ENCODE measurements at places on chromosomes 5 and 9. TPM values are rescaled to one million over a fixed set of nuclear protein-coding genes. Genes with fewer than 3 reads are reported as not detected.

IFNA2 gene
- not detected for total RNA-seq

DNA sequence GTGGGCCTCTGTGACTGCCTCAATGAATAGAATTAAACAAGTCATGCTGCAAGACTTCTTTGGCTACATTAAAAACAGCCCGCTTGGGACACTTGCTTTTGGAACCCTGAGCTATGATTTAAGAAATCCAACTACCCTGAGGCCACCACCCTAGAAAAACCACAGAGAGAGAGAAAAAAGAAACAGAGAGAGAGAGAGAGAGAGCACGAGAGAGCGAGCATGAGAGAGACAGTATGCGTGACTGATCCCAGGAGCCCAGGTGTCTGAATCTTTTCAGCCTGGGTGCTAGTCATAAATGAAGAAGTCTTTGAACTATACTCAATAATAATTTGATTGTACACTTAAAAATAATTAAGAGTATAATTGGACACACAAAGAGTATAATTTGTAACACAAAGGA lies 123.1 kb upstream of the FREM1 start:
- DNase-seq: no peak

FGF1 gene
- 7.9 TPM for total RNA-seq

DNA sequence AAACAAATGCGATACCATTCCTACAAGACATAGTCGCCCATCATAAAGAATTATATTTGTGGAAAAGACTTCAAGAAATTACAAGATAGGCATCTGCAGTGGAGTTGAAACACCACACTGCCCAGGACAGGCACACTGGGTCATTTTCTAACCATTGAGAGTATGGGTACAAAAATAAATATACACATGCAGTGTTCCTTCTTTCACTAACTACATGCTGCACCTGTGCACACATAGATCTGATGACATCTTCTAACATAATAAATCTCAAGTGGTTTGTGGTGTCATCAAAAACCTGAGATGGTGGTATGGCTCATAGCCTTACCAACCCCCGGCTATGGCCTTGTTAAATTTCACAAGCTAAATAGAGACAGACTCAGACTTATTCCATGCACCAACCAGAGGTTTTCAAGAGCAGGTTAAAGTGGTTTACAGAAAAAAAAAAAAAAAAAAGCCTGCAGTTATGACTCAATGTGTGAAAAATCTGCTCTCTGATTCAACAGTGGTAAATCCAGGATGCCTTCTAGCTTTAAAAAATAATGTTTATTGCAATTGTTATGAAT lies 12.4 kb upstream of the NFIB start:
- peak; percentile 92 for DNase-seq

DNA sequence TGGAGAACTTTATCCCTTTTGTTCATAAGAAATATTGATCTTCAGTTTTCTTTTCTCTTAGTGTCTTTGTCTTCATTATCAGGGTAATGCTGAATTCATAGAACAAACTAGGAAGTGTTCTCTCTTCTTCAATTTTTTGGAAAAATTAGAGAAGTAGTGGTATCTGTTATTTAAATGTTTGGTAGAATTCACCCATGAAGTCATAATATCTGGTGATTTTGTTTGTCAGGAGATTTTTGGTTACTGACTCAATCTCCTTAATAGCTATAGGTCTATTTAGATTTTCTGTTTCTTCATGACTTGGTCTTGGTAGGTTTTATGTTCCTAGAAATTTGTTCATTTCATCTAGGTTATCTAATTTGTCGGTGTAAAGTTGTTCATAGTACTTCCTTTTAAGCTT lies 45.4 kb upstream of the STARD4 start:
- DNase-seq: no peak

GRCh38 chr5:42228279-42228678 lies 195.0 kb upstream of the GHR start:
- no peak for DNase-seq

GRCh38 chr9:87569008-87569509 lies 71.4 kb downstream of the DAPK1 start:
- no peak for DNase-seq

GRCh38 chr9:35112257-35113020 lies 3.2 kb downstream of the ATOSB start:
- peak; percentile 63 for DNase-seq

- DNase-seq: peak; percentile 75
These were observed 46.2 kb upstream of the DENND4C start for GRCh38 chr9:19184144-19184917.

TLR4 gene
- 71.3 TPM for total RNA-seq

PCDHGA11 gene
- 1.5 TPM for total RNA-seq

DNA sequence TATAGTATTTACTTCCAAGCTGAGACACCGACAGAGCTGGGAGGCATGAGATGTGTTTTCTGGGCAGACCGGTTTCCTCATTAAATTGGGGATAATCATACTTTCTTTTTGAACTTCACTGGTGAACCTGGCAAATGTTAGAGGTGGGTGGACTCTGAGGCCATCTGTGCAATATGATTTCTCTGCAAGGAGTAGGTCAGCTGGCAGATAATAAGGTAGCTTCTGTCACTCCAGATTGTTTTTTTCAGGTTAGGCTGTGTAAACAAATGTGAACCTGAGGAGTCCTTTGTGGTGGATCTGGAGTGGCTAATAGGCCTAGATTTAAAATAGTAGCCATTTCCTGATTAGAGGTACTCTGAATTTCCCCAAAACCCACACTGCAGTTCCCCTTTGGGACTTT lies 75.4 kb upstream of the S1PR3 start:
- no peak for DNase-seq

- no peak for DNase-seq
These were observed 17.7 kb downstream of the PCDHGC5 start for GRCh38 chr5:141506381-141507155.

IL9 gene
- not detected for total RNA-seq

HSDL2 gene
- total RNA-seq: 33.5 TPM

MEGF10 gene
- total RNA-seq: 2.2 TPM

FAXDC2 gene
- 2.5 TPM for total RNA-seq

- DNase-seq: no peak
These were observed 202.3 kb upstream of the OR13F1 start for GRCh38 chr9:104301755-104302154.

DNA sequence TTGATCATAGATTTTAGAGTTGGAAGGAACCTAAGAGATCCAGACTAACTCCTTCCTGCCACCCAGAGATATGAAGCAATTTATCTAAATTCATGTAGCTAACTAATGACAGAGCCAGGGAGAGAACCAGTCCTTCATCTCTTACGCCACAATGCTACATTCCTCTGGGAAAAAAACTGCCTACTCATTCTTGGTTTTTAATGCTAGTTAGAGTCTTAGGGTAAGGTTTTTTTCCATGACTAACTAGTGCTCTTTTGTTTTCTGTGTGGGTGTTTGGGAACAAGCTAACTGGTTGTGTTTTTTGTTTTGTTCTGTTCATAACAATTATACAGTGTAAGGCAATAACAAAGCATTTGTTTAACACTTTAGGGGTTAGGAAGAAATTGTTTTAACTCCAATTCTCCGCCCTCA lies 52.4 kb downstream of the SLC44A1 start:
- peak; percentile 96 for DNase-seq

GRCh38 chr5:71828291-71829040 lies 109.4 kb downstream of the CARTPT start:
- peak; percentile 30 for DNase-seq

- peak; percentile 9 for DNase-seq
These were observed 1.4 kb downstream of the TMEFF1 start for GRCh38 chr9:100474082-100474923.

DNA sequence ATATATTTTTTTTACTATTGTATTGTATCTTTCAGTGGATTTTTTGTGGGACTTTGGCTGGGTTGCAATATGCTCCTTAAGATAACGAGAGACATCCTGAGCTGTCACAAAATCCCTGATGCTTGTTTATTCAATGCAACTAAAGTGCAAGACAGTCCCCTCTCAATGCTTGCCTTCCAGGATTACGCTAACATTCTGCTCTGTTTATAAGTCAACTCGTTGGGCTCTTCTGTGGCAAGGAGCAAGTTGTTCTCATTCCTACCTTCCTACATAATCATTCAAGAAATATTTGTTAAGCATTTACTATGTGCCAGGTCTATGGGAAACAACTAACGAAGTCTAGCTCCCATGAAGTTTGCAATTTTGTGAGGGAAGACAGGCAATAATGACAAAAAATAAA lies 40.4 kb downstream of the JAKMIP2 start:
- DNase-seq: no peak

CDH6 gene
- total RNA-seq: not detected

ASTN2 gene
- 0.83 TPM for total RNA-seq

ZNF608 gene
- total RNA-seq: 6.9 TPM

DNA sequence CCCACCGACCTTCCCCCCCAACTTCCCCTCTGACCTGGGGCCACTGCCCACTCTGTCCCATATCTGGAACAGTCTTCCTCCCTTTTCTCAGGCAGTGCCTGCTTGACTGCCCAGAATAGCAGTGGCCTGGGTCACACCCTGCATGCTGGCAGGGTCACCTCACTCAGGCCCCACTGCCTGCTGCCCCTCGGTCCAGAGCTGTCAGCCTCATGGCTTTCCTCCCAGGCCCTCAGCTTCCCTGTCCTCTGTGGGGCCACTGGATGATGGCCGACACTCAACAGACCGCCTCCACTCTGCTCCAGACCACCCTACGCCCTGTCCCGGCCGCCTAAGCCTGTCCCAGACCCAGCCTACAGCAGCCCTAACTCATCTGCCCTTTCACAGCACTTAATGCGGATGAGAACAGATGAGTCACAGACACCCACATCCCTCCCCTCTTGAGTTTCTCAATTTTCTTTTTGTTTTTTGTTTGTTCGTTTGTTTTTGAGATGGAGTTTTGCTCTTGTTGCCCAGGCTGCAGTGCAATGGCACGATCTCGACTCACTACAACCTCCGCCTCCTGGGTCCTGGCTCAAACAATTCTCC lies 5.9 kb downstream of the PNPLA7 start:
- no peak for DNase-seq

MEIKIN gene
- not detected for total RNA-seq

DNA sequence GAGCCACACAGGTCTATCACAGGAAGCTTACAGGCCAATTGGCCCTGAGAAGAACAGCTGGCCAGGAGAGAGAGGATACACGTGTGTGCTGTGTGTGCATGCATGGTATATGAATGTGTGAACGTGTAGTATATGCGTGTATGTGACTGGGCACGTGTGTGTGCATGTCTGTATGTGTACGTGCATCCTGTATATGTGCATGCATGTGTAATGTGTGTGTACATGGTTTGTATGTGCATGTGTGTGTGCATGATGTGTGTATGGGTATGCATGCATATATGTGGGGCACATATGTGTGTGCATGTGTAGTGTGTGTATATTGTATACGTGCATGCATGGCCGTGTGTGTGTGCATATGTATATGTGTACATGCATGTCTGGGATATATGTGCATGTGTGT lies 57.0 kb upstream of the FCN2 start:
- DNase-seq: no peak

DNA sequence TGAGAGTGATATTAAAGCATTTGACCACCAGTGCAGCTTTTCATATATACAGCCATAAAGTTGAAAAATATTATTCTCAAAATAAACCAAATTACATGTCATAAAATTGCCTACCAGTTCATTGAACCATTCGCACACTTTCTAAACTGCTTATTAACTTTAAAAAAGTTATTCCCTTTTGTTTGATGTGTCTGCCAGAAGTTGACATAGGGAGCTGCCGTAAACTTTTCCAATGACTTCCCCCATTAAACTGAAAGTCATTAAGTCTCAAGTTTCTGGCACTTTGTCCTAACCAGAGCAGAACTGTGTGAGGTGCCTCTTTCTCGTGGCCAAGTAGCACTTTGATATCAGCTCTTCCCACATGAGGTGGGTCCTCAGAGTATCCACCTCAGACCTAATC lies 582.0 kb upstream of the DMAC1 start:
- DNase-seq: no peak

GRCh38 chr5:111972548-111972947 lies 215.6 kb upstream of the NREP start:
- no peak for DNase-seq

FOXD4L3 gene
- 0.61 TPM for total RNA-seq

DNA sequence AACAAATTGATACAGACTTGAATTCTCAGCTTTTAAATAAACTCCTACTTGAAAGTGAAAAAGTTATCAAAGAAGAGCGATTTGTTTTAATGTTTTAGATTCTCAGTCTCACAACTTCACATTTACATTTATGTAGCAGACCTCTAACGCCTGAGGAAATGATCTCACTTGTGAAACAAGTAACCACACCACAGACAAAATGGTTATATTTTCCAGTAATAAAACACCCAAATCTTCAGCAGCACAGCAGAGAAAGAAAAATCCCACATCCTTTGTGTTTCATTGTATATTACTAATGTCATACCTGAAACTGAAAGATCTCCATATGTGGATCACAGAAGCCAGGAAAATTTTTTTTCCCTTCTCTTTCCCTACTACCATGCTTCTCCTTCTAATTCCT lies 29.8 kb upstream of the GZMA start:
- DNase-seq: no peak

DNA sequence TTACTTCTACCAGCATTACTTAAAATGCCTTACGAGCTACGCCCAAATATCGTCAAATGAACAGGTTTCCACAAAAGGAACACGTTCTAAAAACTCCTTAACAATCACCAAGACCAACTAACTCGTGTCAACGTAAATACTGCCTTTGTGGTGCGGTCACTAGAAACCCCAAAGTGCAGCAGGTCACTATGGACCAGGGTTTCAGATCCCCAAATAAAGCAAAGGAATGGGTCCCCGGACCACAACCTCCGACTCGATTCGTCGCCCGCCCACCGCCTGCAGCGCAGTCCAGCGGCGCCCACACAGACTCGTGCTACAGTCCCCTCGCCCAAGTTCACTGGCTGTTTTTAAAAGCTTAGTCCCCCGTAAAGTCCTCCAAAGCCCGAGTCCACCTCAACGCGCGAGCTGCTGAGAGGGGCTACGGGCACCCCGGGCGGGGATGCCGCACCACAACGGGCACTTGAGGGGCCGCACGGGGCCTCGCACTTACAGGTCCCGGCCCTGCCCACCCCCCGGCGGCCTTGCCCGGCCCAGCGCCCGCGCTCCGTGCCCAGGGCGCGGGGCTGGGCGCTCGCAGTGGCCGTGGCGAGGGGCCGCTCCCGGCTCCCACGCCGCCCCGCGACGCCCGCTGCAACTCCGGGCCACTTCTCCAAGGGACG lies 1.1 kb downstream of the NFIB start:
- DNase-seq: peak; percentile 56

- no peak for DNase-seq
These were observed 15.4 kb upstream of the VDAC1 start for GRCh38 chr5:134020188-134020587.

PCDHGB2 gene
- 1.7 TPM for total RNA-seq

DNA sequence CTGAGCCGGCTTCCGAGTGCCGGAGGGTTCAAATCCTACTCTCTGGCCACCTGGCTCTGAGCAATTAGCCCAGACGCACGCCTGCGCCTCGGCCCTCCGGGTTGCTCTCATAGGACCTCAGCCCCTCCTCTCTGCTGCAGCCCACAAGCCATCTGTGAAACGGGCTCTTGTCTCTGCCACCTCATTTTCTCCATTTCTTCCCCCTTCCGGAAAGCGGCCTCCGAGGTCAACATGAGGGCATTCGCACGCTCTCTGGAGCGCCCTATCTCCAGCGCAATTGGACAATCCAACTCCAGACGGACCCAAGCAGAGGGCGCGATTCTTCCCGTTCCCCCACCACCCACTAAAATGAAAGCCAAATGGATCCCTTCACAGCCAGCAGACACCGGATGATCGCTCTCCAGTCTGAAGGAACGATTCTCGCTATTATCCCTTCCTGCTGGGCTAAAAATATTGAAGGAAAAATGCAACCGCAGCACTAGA lies 41.5 kb downstream of the VAV2 start:
- no peak for DNase-seq
